ENCODE measurements at places on chromosomes 3 and 15.
A peak's percentile ranks its signal among the peaks of the same experiment; 100 is the strongest.

DNA sequence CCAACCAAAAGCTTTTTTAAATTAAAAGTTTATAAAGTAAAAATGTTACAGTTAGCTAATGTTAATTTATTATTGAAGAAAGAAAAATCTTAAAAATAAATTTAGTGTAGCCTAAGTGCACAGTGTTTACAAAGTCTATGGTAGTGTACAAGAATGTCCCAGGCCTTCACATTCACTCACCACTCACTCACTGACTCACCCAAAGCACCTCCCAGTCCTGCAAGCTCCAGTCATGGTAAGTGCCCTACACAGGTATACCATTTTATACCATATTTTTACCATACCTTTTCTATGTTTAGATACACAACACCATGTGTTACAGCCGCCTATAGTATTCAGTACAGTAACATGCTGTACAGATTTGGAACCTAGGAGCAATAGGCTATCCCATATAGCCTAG is 29.1 kb downstream of the SSR3 start:
- DNase-seq: no peak

GRCh38 chr3:170585937-170586310 is at the start of gene SLC7A14:
Gene SLC7A14 (minus strand): TSS chr3:170586075. CDS start chr3:170526936, 59,139 bp downstream.
- no peak for DNase-seq

- peak; percentile 69 for DNase-seq
Measured at GRCh38 chr3:161977063-161977462, 480.5 kb downstream of the OTOL1 start.

GRCh38 chr3:127718245-127718915 is 45.6 kb downstream of the ABTB1 start:
- DNase-seq: no peak

DNA sequence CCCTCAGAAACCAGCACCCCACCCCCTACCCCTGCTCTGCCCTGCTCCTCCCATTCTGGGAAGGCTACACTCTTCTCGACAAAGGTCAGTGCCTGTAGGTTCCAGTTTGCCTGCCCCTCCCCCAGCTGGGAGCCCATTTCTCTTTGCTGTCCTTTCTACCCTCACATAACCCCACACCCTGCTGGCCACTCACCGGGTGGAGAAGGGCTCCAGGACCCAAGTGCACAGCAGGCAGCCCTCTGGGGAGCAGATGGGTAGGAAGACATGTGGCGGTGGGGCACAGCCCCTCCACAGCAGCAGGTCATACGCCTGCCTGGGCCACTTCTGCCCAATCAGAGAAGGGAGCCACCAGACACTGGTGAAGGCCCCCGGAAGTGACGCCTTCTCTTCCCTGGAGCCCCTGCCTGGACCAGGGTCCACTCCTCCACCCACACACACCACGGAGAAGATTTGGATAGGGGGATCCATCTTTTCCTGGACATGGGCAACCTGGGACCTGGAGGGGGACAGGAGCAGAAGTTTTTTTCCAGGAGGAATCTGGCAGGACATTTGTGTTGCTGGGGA is at the start of gene THPO:
TSS of gene THPO (minus strand) at position 326 of the 564 bp plus-strand sequence. CDS start 1,948 bp downstream, outside the sequence.
- no peak for DNase-seq

GRCh38 chr3:78048698-78049097 is 1008.8 kb downstream of the ROBO2 start:
- DNase-seq: no peak

DNA sequence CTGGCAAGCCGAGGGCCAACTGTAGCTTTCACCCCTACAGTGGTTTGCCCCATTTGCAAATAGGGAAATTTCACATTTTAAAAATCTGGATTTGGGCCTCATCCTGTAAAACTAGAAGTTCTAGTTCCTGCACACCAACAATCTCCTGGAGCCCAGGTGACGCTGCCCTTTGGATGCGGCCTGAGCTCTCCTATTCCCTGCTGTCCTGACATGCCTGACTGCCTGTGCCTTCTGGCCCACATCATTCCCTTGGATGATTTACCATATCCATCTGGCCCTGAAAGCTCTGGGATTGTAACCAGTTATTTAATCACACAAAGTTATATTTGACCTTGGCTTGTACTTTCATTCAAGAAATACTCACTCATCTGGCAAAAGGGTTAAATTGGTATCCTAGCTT is 272.3 kb downstream of the ARRDC4 start:
- no peak for DNase-seq

- no peak for DNase-seq
Measured at GRCh38 chr15:91890614-91891013, 37.1 kb downstream of the SLCO3A1 start.

GRCh38 chr3:45487508-45487907 is 99.1 kb downstream of the LARS2 start:
- no peak for DNase-seq

GRCh38 chr3:16797831-16798230 is 86.9 kb upstream of the PLCL2 start:
- DNase-seq: no peak

GRCh38 chr15:65110676-65111292 is 4.2 kb downstream of the UBAP1L start:
- no peak for DNase-seq

GRCh38 chr15:65421360-65422215 is 1.2 kb downstream of the IGDCC4 start:
- peak; percentile 48 for DNase-seq

- no peak for DNase-seq
Measured at GRCh38 chr3:137771401-137772213, 7.5 kb downstream of the SOX14 start.
